ENCODE measurements at places on chromosomes 6 and 20.

DNA sequence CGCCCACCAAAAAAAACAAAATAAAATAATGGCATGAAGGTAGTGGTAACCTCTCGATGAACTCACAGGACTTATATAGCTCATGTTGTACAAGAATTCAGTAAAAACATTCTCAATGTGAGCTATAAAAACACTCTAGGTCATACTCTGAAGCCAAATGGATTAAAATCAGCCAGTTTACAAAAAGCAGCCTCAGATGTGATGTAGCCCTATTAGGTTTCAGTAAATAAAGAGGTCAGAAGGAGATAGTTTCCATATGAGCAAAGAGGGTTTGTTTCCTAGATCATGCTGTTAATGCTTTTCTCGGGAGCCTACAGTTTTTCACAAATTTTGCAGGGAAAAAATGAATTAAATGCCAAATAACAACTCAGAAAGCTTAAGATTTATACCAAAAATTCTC, 319.5 kb upstream of the HSF2 start:
- DNase-seq: no peak

DNA sequence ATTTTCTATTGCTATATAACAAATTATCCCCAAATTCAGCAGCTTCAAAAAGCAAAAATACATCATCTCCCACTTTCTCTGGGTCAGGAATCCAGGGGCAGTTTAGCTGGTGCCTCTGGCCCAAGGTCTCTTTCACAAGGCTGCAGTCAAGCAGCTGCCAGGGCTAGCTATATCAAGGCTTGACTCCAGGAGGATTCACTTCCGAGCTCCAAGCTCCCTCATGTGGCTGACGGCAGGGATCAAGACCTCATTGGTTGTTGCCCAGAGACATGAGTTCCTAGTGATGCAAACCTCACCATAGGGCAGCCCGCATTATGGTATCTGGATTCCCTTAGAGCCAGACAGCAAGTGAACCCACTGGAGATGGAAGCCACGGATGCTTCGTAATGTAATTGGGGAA, 1.3 kb upstream of the VNN1 start:
- DNase-seq: no peak

DNA sequence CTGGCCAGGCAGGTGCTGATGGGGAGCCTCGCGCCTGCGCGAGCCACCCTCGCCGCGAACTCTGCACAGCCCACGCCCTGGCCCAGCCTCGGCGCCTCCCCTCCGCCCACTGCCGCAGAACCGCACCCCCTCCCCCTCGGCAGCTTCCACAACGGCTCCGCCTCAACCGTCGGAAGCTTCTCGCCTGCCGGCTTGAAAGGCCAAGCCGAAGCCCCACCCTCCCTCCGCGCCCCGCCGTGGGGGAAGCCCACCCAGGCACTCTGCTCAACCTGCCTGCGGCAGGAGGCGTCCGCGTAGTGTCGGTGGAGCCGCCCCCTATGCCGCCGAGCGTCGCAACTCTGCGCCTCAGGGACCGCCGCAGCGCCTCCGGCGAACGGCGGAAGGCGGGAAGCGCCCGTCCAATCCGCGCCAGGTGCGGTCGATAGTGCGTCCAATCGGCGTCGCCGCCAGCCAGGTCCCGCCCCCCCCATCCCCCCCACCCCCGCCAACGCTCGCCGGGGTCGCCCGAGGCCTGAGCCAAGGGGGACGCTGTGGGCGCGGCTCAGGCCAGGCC, at the start of gene SYCP2:
TSS of gene SYCP2 (minus strand) at position 342 of the 553 bp plus-strand sequence. CDS start 11,224 bp downstream, outside the sequence.
- peak; percentile 42 for DNase-seq

GRCh38 chr6:113539202-113539601, 317.9 kb upstream of the MARCKS start:
- no peak for DNase-seq

DNA sequence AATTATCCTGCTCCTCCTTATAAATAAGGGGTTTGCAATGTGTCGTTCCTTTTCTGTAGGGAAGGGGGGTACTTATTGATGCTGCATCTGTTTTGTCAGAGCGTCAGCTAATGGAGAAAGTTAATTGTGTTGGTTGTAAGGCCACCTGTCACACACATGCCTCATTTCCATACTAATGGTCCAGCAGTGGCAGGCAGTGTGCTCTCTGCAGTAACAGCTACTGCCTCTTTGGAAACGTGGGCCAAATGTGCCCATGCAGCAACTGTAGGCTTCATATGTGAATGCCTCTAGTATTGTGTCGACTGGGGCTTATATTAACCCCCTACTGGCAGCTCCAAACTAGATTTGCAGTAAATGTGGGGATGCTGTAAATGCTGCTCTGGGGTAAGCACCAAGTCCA, 56.3 kb upstream of the OLIG3 start:
- no peak for DNase-seq

DNA sequence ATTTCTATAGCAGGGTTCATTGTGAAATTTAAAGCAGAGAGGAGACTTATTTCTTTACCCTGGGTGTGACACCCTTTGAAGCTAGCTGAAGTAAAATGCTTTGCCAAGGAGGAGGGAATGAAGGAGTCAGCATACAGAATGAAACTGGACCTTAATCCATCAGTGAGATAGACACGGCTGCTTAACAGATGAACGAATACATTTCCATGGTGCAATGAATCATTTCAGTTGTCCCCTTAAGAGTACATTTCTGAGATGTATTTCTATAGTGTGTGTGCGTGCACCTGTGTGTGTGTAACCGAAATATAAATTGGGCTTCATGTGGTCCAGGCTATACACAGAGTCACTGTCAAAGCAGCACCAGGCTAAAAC, 73.8 kb upstream of the CD93 start:
- no peak for DNase-seq

DNA sequence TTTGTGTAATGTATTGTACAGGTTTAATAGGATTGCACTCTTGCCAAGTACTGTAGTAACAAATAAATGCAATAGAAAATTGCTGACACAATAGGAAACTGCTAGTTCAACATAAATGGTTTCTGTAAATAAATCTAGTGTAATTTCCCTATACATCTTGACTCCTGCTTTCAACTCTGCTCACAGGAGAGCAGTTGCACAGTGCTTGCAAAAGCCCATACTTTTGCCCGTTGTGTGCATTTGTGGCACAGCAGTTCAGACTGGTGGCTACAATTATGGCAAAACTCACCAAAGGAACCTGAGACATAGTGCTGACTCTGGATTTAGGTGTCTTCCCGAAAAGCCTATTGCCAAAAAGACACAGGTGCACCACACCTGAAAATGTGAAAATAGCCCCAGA, 953.3 kb upstream of the SLC35B3 start:
- DNase-seq: no peak

GRCh38 chr20:62717933-62718332, 9.3 kb downstream of the NTSR1 start:
- no peak for DNase-seq

- DNase-seq: no peak
Measured at GRCh38 chr6:32979720-32980487, 11.5 kb downstream of the BRD2 start.

- DNase-seq: no peak
Measured at GRCh38 chr20:14375416-14375985, 38.1 kb upstream of the FLRT3 start.

DNA sequence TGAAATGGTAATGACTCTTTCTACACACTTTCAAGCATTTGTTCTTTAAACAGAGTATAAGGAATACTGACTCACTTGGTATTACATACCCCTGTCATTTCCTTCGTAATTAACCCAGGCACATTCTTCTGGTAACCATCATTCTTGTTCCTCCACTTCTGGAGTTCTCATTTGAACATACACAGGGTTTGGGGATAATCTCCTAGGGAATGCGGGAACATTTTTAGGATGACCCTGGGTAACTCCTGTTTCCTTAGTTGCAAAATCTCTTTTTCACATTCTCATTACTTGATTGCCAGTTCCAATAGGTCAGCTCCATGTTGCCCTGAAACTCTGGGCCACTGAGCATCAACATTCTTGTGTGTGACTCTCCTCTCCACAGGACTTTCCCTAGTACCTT, 51.5 kb upstream of the E2F3 start:
- DNase-seq: no peak

DNA sequence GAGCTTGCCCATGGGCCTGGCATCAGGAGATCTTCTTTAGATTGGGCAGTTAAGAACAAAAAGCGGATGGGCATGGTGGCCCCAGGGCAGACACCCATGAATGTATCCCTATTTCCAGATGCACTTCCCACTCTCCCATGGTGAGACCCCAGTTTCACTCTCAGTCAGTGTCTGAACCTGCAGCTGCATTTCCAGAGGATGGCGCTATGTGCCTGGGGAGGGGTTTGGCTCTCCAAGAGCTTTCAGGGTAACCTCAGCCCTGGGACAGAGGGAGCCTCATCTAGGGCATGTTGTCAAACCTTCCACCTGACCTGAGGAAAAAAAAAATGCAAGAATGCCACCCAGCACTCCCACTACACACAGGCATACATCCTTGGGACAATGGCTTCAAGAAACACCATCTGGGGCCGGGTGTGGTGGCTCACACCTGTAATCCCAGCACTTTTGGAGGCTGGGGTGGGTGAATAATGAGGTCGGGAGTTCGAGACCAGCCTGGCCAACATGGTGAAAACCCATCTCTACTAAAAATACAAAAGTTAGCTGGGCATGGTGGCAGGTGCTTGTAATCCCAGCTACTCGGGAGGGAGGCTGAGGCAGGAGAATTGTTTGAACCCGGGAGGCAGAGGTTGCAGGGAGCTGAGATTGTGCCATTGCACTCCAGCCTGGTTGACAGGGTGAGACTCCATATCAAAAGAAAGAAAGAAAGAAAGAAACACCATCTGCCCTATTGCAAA, 1.9 kb downstream of the CST9L start:
- DNase-seq: no peak

DNA sequence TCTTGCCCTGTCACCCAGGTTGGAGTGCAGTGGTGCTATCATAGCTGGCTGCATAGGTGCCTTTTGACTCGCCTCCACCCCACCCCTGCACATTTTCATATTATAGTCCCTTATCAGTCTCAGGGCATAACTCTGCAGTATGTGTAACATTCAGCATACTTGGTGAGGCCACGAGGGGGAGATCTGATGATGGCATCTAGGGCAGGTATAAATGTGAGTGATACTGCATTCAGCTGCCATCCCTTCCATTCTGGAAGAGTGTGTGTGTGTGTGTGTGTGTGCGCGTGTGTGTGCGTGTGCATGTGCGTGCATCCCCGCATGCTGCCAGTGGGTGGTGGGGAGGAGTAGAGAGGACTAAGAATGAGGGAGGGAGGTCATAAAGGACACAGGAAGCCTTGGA, 81.4 kb downstream of the JARID2 start:
- peak; percentile 55 for DNase-seq

DNA sequence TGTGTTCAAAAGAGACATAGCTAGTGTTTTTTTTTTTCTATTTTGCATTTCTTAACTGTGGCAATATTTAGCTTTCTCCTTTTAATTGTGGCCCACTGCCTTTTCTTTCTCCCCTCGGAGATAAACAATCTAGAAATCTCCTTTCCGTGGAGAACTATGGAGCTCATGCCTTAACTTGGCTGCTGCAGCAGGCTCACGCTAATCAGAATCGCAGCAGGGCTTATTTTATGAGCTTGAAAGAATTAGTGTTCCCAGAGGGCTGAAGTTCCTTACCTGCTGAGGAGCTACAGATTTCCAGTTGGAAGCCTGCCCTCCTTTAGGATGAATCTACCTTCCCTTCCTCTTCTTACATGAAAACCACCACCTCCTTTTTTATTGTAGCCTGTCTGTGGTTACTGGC, 35.6 kb downstream of the CTNNBL1 start:
- DNase-seq: no peak

- no peak for DNase-seq
Measured at GRCh38 chr6:38153798-38154345, 334.3 kb downstream of the ZFAND3 start.

DNA sequence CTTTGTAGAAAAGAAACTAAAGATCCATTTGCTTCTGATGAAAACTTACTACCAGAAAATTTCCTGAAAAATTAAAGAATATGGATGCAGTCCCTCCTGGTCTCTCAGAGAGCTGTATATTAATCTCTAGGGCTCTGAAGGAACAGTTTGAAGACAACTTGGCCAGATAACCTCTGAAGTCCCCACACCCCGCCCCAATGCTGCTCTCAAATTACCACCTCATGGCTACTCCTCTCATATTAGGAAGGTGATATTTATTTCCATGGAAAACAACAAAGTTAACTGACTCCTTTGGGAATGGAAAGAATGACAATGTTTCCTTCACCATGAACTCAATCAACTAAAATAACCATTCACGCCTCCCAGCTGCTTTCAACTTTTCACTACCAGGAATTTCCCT, 408.4 kb upstream of the FLRT3 start:
- no peak for DNase-seq

GRCh38 chr6:116254297-116255056, 602 bp upstream of the TSPYL4 start:
- DNase-seq: no peak

DNA sequence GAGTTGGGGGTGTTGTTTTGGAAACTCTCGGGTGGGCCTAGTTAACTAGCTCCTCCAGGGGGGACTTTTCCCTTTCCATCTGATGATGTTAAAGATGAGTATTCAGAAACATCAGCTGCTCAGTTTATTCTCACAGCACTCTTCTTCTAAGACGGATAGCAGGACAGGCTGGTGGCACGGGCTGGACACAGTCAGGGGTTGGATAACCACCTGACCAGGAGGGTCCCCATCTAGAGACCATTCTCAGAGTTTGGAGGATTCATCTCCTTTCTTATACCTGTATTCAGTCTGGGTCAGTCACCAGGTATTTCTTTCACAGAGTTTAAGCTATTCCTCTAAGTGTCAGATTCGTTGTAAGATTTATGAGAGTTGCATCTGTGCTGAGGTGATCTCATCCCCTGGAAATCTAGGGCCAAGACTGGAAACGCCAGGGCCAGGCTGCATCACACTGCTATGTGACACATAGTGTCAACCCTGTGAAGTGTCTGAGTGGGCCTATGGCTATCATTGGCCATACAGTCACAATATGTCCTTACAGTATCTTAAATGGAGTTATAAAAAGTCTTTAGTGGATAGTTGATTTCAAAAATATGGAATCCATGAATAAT, 111.7 kb downstream of the FAM50B start:
- no peak for DNase-seq

- DNase-seq: no peak
Measured at GRCh38 chr6:168928012-168928411, 325.6 kb downstream of the THBS2 start.

DNA sequence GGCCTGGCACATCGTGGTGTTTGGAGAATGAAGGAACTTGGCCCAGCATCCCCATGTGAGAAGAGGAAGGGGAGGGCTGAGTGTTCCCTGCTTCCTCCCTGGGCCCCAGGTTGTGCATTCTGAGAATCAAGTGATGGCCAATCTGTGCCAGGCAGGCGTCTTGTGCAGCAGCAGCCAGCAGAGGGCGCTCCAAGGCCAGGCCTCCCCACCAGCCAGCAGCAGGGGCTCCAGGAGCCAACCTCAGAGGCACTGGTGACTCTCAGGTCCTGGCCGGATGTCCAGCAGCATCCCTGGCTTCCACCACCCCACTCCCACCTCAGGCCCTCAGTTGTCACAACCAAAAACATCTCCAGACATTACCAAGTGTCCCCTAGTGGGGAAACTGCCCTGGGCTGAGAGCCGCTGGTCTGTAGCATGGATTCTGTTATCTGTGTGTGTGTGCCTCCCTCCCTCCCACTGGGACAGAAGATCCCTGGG, 192.0 kb downstream of the PREX1 start:
- DNase-seq: peak; percentile 74
